NCI-H1694 treated with DMSO at 0.1 percent for 48 hours (cell line): ENCODE measurements at places on chromosomes 12 and 14.

DNA sequence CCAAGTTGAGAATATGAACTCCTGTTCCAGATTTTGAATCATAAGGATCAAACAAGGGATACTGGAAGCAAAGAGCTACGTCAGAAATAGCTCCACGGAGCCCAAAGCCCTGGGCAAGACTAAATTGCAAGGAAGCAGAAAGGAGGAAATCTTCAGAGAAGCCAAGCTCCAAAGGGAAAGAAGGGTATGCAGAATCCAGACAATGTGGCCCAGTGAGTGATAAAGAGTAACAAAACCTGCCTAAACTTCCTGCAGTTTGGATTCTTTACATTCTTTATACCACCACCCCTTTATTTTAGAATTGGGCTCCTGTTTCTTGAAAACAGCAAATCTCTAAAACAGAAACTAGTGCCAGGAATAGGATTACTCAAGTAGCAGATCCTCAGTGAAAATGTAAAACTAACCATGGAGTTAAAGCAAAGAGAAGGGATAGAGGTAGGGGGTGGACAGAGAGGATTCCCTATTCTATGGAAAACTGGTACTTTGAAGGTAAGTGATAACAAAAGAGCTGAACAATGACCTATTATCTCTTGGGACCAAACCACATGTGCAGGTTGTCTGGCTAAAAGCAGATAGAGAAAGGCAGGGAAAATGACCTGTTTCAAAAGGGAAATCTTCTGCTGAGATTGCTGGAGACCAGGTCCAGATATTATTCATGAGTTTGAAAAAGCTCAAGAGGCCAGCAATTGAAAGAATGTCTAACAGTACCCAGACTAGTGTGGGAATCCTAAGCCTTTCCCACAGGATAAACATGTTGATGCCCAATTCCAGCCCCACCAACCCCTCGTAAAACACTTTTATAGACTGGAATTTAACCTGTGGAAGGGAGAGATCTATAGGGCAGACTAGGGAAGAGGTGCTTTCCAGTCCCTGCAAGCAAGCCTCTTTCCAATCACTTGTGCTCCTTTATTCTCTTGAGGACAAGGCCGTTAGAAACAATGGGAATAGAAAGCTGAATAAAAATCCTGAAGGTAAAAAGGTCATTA, 24.5 kb downstream of the MBIP start:
- no peak for DNase-seq

DNA sequence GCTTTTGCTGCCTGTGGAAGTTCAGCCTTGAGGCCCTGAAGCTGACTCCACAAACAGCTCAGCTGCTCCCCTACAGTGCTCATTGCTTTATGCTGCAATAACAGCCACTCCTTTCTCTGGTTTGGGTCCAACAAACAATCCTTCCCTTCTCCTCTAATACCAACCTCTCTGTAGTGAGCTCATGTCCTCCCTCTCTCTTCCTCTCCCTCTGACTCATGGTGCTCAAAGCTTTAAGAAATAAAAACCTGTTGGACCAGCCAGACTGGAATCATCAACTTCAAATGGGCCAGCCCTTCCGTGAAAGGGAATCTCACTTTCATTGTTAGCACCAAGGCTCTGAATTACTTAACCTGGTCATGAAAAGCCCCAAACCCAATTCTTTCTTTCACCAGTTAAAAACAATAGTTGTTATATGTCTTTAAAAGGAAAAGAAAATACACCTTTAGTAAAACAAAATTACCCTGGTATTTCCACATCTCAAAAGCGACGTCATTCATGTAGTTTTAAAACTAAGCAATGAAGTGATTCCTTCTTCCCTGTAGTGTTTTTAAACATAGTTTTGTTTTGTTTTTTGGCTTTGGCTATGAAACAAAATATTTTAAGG, 126.4 kb downstream of the DUSP6 start:
- no peak for DNase-seq

GRCh38 chr14:93219103-93219726, 12.2 kb downstream of the UBR7 start:
- DNase-seq: peak; percentile 70

GRCh38 chr14:58296726-58297125, 1.6 kb upstream of the ARID4A start:
- no peak for DNase-seq

DNA sequence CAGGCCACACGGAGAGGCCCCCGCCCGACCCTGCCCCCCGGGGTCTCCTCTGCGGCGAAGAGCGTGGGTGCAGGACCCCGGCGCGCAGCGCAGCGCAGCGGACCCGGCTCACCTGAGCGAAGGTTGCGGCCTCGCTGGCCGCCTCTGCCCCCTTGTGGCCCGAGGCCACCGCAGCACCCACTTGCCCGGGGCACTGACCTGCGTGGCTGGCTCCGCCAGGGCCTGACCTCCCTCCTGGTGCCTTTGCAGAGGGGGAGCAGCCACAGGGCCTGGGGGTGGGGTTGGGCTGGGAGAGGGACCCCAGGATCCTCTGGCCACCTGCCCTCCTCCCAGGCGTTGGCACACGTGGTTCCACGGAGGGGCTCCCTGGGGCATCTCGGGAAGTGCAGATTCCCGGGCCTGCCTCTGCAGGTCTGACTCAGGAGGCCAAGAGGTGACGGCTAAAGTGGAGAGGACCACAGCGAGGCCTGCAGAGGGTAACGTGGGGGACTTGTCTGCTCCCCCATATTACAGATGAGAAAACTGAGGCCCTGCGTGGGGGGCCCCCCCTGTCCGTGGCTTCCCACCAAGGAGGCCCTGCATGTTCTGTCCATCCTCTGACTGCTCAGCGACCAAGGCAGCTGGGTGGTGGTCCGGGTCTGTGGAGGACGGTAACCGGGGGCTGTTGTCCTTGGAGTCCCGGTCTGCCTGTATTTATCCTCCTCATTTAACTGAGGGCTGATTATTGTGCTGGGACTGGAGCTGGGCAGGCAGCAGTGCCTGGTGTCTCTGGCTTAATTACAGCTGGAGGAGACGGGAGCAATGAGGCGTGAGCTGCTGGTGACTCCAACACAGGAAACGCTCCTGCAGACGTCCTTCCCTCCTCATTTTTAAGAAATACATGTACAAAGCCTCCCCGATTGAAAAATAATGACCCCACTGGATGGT, 67.9 kb upstream of the BEGAIN start:
- peak; percentile 96 for DNase-seq

DNA sequence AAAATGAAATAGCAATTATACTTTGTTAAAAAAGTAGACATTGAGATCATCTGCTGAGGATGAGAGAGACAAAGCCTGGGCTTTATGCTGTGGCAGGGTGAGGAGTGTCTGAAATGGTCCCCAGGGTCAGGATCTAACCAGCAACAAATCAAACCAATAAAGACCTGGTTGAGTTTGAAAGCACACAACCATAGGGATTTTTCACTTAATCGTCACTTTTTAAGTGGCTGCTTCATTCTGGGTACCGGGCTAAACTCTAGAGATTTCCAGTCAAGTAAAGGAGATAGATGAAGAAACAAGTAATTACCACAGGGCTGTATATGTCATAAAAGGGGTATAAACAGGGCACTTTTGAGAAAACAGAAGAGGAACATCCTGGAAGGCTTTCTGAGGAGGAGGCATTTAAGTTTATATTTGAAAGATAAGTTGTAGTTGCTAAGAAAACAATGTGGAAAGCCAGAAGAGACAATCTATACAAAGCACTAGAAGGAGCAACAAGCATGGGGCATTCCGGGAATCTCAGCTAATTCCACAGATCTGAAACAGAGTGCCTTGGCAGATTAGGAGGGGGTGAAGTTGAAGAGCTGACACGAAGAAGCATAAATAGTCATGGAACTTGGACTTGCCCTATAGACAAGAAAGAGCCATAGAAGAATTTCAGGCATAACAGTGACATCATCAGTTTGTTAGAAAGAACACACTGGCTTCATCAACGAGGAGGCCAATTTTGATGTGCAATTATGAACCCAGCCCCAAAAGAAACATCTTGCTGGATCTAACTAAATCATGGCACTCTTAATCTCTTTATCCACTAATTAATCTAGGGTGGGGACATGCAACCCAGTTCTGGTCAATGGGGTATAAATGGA, 46.9 kb upstream of the FRS2 start:
- no peak for DNase-seq

- no peak for DNase-seq
Observed at GRCh38 chr12:106883426-106883825, 72.3 kb upstream of the TMEM263 start.
